ENCODE measurements at places on chromosomes 12 and 14.

- no peak for DNase-seq
Measured at GRCh38 chr12:29676676-29677075, 107.1 kb downstream of the TMTC1 start.

DNA sequence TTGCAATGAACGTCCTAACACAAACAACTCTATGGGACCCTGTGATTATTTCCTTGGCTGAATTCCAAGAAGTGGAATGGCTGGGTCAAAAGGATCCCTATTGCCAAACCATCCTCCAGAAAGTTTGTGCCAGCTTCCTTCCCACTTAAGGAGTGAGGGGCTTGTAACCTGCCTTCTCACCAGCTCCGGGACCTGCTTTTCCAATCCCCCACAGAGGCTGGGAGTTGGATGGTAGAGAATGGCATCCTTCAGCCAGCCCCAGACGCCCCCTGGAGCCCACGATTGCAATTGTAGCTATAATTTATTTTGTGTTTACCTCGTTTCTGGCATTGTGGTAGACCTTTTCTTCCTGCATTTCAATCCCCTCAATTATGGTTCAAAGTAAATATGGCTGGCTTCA is 9.7 kb upstream of the ZDHHC22 start:
- peak; percentile 59 for DNase-seq

- peak; percentile 35 for DNase-seq
Measured at GRCh38 chr14:70808416-70809224, 693 bp downstream of the MAP3K9 start.

DNA sequence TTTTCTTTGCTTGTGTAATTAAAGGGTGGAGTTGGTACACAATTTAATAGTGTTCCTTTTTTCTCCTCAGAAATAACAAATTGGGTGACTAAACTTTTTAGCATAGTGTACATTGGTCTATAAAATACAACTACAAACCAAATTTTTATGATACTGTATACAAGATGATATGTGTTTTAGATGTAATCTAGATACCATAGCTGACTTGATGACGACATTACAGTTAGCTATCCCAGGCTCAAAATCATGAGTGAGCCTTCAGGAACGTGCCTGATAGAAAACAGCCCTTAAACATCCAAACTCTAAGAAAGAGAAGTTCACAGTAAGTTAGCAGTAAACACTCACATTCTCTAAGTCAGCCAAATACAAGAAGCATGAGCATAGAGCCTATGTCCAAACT is 99.0 kb upstream of the SSTR1 start:
- no peak for DNase-seq
